LNCaP clone FGC (cell line): ENCODE measurements at places on chromosomes 4 and X.

GRCh38 chr4:170087163-170087700 lies 2.5 kb downstream of the AADAT start:
- DNase-seq = no peak

DNA sequence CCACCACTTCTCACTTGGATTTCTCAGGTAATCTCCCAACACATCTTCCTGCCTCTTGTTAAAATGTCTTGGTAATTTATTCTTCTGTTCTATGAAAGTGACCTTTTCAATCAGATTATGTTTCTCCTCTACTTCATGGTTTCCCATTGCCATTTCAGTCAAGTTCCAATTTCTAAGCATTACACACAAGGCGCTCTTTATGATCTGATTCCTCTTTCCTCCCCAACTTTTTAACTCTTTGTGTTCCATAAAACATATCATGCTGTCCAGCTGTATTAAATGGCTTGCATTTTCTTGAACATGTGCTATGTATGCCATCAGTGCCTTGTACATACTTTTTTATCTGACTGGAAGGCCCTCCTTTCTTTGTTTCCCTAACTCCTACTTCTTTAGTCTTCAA lies 13.1 kb upstream of the ART3 start:
- no peak for DNase-seq

DNA sequence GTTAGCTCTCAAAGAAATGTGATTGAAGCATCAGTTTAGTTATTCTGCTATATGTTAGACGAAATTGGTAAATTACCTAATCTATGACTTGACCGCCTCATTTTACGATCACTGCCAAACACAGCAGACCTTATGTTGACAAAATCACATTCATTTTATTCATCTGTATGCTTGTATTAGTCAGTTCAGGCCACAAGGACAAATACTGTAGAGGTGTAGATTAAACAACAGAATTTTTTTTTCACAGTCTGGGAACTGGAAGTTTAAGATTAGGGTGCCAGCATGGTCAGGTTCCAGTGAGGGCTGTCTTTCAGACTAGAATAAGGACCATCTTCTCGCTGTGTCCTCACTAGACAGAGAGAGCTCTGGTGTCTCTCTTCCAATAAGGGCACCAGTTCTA lies 177.1 kb downstream of the NWD2 start:
- DNase-seq = no peak

DNA sequence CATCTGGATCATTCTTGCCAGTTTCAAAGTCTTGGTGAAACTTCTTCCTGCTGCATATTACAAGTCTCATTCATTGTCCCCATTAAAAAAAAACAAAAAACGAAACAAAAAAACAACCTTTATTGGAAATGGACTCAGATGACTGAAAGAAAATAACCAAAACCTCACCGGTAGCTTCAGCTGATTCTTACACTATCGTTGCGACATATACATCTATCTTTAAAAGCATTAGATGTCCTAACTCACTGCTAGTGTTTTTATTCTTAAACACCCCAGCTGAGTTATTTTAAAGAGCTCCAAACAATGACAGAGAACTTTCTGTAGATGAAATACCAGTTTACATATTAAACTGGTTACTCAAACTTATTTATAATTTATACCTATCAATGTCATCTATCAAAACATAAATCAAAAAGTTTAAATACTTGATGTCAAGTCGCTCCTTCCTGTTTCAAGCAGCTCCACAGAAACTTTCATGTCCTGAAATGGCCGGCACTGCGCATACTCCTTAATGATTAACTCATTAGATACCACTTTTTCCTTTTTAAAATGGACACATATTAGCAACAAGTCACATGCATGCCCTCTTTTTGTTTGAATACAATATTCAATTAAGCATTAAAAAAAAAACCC lies 87.2 kb downstream of the HPRT1 start:
- no peak for DNase-seq
